ENCODE measurements at places on chromosomes 1 and 21.

GRCh38 chr1:239952348-239953308, 139.1 kb upstream of the FMN2 start:
- DNase-seq, result no peak

- DNase-seq, result no peak
Observed at GRCh38 chr1:58159434-58159830, 387.1 kb downstream of the OMA1 start.

DNA sequence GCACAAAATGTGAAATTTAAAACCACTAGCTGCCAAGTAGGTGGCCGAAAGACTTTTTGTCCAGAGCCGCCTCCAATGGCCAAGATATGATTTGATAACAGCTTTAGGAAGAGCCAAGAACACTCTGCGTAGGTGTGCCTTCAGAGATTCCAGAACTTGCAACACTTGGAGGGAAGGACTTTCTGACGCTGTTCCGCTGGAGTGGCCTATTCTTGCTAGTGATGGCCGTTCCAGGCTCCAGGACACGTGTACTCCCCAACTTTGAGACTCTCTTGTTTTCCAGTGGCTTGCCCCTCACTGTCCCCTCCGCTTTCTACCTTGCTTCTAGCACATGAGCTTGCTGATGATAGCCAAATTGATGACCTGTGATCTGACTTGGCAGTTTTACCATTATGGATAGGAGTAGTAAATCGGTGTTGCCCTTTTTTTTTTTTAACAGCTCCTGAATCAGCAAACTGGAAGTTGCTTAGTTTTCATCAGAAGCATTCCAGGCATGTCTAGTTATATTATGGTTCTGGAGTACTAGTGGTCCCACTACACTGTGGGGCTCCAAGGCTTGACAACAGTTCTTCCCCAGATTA, 1.0 kb downstream of the PRDX6 start:
- DNase-seq, result no peak

GRCh38 chr1:212485913-212486618, 53.3 kb downstream of the NENF start:
- peak; percentile 94 for DNase-seq

DNA sequence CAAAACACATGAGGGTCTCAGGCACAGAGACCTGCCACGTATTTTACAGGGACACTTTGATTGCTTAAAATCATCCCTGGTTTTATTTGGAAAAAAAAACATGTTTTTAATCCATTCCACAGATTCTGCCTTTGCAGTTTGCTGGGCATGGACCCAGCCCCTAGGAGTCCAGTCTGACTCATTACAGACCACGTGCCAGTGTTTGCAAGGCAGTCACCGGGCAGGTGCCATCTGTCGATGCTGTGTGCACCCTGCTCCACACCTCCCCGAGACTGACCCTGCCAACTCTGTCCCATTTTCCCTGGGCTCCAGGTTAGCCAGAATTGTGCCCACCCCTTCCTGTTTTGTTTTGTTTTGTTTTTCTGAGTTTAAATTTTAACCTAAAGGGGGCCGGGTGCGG, 148.4 kb upstream of the TMEM51 start:
- DNase-seq, result no peak

DNA sequence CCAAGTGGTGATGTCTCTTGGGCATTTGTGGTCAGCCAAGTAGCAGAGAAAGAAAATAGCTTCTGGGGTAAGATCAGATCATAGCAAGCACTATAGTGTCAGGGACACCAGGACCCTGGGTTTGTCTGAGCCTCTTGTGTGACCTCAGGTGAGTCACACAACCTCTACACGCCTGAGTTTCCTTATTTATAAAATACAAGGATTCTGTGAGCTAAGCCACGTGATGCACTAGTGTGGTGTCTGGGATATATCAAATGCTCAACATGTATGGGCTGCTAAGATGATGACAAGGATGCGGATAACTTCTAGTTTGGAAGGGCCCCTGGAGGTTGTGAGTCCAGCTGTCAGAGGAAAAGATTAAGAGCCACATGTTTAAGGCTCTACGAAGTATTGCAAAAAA, 24.5 kb upstream of the ZNF436 start:
- no peak for DNase-seq
